Fibroblast of the aortic adventitia (primary cell): ENCODE measurements at places on chromosomes 11 and 22.

GRCh38 chr22:50459016-50459415 is 15.8 kb downstream of the SBF1 start:
- DNase-seq: no peak

DNA sequence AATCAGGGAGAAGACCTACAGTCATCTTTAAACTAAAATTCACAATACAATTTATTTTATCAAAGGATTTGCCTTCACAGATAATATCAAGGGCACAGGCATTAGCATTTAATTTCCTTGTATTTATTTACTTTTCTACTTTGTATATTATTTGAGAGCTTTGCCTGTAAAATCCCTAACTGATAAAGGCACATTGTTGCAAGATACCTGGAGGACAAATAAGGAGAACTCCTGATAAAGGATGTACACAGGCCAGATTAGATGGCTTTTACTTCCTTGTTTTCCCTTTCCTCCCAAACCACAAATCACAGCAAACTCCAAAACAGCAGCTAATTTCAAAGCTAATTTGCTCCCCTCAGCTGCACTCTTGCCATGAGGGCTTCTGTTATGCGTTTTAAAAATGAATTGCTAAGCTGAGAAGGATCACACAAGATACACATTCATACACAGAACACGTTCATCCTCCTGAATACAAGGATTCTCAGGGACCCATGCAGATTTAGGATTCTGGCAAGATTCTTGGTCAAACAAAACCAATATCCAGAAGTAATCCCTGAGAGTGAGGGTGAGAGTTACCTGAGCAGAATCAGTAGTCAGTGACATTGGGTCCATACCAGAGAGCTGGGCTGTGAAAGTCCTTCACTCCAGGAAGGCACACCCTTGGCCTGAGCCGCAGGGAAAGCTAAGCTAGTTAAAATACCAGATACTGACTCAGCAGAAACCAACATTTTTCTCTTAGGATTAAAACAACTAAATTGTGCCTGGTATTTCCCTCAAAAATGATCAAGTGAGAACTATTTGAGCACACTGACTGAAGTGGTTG is 100.3 kb upstream of the CLPB start:
- peak; percentile 63 for DNase-seq

DNA sequence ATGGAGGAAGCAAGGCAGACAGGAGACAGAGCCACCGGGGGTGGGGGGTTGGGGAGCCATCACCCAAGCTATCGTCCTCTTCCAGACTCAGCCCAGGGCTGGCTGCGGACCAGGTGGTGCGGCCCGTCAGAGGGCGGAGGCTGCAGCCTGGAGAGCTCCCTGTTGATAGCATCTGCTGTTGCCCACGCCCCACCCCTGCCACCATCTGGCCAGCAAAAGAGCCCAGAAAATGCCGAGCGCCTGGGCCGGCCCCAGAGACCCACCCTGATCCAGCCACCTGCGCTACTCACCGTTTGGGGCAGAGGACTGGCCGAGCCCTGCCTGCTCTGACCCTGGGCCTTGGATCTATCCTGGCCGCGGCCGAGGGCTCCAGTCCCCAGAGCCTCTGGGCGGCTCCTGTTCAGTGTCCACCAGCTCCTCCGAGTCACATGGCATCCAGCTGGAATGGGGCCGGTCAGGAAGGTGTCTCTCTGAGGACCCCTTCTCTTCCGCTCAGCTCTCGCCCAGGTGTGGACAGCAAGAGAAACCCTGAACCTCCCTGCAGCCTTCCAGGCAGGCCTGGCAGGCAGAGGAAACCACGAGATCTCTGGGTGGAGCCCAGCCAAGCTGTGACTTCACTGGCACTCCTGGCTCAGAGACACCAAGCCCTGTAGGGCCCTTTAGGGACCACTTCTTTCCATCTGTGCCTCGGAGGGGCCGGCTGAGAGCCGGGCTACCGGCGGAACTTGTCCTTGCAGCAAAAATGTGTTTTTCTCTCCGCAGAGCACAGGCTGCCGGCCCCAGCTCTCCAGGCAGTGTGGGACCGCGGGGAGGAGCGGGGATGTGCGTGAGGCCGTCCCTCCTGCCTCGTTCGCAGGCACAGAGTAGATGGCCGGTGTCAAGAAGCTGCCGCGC is at the start of gene MRGPRE:
TSS of gene MRGPRE (minus strand) at position 567 of the 894 bp plus-strand sequence. CDS start 3,618 bp downstream, outside the sequence.
- peak; percentile 18 for DNase-seq

GRCh38 chr11:62427630-62428233 is 8.9 kb downstream of the SCGB1A1 start:
- DNase-seq: peak; percentile 57

GRCh38 chr11:67098799-67099429 is 20.1 kb upstream of the KDM2A start:
- DNase-seq: no peak

- peak; percentile 41 for DNase-seq
These were observed 2.2 kb upstream of the RPS6KA4 start for GRCh38 chr11:64356498-64357411.
